Aorta (tissue), 5 donors: ENCODE measurements at places on chromosomes 4 and X. TPM values are rescaled to one million over a fixed set of nuclear protein-coding genes. Genes with fewer than 3 reads are reported as not detected.

Gene PCDH19
- 4.6 TPM for total RNA-seq

Gene AMBN
- not detected for total RNA-seq

Gene LANCL3
- total RNA-seq: 0.84 TPM

Gene MTNR1A
- not detected for total RNA-seq

Gene TLL1
- 19.5 TPM for total RNA-seq

Gene SLC25A14
- total RNA-seq: 10.5 TPM

Gene NIPAL1
- 0.81 TPM for total RNA-seq

Gene POF1B
- 0.23 TPM for total RNA-seq

Gene CXCL9
- total RNA-seq: 1.6 TPM

Gene PRR32
- not detected for total RNA-seq

Gene VSIG1
- total RNA-seq: not detected

Gene TDO2
- 0.42 TPM for total RNA-seq

Gene DGAT2L6
- total RNA-seq: not detected

Gene CHST7
- total RNA-seq: 5.2 TPM

Gene MMRN1
- total RNA-seq: 87.0 TPM

Gene CENPVL1
- not detected for total RNA-seq

Gene ARAP2
- 22.7 TPM for total RNA-seq

Gene SPIN2A
- 2.4 TPM for total RNA-seq

Gene STEEP1
- 18.4 TPM for total RNA-seq

Gene PABPC4L
- total RNA-seq: 3.0 TPM

Gene GCNA
- 4.8 TPM for total RNA-seq

Gene ASB12
- total RNA-seq: 0.45 TPM

Gene P2RY10
- total RNA-seq: 1.1 TPM

Gene RS1
- not detected for total RNA-seq

Gene HDX
- total RNA-seq: 17.1 TPM

Gene PDLIM3
- 411 TPM for total RNA-seq

Gene FSTL5
- total RNA-seq: 0.45 TPM

Gene GNRHR
- not detected for total RNA-seq

Gene DCAF8L2
- not detected for total RNA-seq

Gene KIF4A
- total RNA-seq: 0.36 TPM

Gene MAGEA2
- not detected for total RNA-seq

Gene RAB9B
- total RNA-seq: 7.9 TPM

Gene CEP135
- total RNA-seq: 10.4 TPM

Gene DCX
- total RNA-seq: not detected

Gene MAP3K15
- not detected for total RNA-seq

Gene F9
- total RNA-seq: not detected

Gene VEGFC
- total RNA-seq: 25.3 TPM

Gene NSG1
- total RNA-seq: 0.58 TPM

Gene IQCM
- total RNA-seq: not detected

Gene FAM47A
- total RNA-seq: not detected

Gene GPR78
- total RNA-seq: 0.48 TPM

Gene CCDC160
- total RNA-seq: not detected

Gene BANK1
- total RNA-seq: 1.5 TPM

Gene BCAP31
- 130 TPM for total RNA-seq

Gene TEX13B
- total RNA-seq: not detected

Gene MED12
- total RNA-seq: 51.5 TPM

Gene GYPE
- 3.9 TPM for total RNA-seq

Gene LRCH2
- 9.5 TPM for total RNA-seq

Gene NPY2R
- total RNA-seq: 0.13 TPM

Gene NLGN3
- total RNA-seq: 1.5 TPM
